ENCODE measurements at places on chromosomes 5 and 9.

- DNase-seq, result no peak
These were observed 9.2 kb downstream of the NADK2 start for GRCh38 chr5:36232533-36232932.

DNA sequence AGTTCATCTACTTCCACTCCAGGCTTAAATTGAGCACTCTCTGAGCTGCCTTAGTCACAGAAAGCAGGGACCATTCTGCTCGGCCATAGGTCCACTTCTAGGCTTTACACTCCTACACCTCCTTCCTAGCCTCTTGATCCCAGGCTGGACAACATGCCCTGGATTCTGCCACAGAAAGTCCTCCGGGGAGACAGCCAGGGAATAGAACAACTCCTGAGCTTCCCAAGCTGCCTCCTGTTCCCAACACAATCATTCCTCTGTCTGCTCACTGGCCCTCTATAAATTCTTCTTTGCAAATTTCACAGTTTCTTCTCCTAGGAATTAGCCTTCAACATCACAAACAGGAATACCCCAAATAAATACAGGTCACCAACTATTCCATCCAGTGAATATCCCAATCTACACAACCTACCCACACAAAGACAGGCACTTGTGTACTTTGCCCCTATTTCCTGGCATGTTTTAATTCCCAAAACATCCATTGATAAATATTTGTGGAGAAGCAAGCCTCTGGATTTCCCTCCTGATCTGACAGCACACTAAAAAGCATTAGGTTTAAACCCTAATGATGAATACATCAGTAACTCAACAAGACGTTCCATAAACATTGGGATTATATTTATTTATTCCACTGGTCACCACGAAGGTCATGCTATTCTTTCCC lies 125.5 kb downstream of the ENC1 start:
- no peak for DNase-seq

GRCh38 chr5:127038550-127038949 lies 8.2 kb upstream of the MARCHF3 start:
- DNase-seq, result no peak

GRCh38 chr9:108239696-108240321 lies 616.0 kb downstream of the ACTL7B start:
- no peak for DNase-seq

DNA sequence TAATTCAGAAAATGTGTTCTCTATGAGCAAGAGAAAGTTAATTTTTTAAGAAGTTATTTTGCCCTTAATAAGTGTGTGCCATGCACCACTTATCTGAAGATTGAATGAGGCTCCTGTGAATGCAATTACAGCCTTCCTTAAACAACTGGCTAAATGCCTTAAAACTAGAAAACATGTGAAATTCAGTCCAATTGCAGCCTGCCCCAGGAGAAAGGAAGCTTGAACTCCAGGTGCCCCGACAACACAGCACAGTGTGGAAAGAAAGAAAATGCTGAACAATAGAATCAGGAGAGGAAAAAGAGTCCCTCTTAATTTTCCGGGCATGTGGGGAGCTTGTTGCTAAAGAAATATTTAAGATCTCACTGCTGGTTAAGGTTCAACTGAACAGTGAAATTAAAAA lies 8.8 kb downstream of the LHFPL2 start:
- DNase-seq, result no peak

- DNase-seq, result no peak
These were observed 60.1 kb upstream of the ZNF608 start for GRCh38 chr5:124806373-124807077.

DNA sequence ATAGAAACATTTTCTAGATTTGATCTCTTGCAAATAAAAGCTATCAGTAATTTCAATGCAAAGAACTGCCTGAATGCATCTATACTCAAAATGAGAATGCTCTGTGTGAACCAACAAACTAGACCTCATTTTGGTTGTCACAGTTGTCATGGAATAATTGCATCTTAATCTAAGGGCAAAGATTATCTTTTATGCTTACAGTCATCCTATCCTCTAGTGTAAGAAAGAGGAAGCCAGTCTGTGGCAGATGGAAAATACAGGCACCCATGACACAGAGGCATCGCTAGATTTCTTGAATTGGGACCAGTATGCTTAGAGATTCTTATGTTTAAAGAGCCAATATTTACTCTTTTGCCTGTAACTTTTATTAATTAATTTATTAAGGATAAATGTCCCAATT lies 95.0 kb downstream of the MACIR start:
- no peak for DNase-seq

- DNase-seq, result no peak
These were observed 144.7 kb downstream of the OSTF1 start for GRCh38 chr9:75233011-75233410.

- DNase-seq, result no peak
These were observed 103.5 kb downstream of the GCNT1 start for GRCh38 chr9:76562511-76562911.

DNA sequence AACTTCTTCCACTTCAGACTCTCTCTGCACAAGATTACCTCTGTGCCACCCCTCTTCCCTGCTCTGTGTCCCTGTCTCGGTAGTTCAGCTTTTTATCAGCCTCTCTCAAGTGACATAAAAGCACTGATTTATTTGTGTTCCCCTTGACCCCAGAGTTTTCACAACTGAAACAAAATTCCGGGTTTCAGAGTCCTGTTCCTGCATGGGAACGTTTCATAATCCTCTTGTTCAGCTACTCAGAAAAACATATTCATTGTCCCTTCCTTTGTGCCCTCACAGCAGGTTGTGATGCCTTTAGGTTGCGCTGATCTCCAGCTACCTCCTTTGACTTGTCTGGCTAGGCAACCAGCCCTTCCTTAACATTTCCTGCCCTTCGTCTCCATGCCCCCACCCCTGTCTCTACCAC lies 13.7 kb upstream of the ITGA1 start:
- DNase-seq, result no peak

- DNase-seq, result no peak
These were observed 686.8 kb downstream of the KCTD16 start for GRCh38 chr5:144857454-144857853.

DNA sequence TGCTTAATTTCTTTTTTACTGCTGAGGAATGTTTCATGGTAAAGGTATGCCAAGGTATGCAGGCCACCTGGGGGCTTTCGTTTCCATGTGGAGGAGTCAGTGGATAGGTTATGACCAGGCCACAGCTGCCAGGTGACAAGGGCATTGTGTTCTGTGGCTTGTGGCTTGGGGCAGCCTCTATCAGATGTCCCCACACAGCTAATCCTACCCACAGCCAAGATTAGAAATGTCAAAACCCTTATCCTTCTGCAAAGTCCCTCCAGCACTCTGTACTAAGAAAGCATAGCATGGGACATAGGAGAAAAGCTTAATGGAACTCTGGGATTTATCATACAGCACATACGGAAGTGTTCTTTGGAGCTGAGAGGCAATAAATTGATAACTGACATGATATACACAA lies 171.2 kb upstream of the S1PR3 start:
- DNase-seq, result no peak

DNA sequence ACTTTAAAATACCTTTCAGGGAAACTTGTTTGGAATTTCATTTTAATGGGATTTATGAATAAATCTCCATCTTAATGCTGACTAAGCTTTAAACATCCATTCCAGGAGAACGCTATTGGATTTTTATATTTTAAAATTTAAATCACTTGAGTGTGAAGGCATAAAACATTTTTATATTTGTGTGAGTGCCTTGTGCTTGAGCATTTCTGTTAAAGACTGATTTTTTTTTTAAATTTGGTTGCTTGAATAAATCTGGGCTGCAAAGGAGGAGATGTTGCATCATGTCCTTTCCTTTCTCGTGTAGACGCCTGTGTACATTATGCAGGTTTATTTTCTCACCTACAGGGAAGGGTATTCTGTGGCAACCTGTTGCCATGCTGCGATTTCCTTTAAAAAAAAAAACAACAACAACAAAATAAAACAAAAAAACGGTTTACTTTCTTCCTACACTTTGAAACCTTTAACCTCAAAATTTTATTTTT lies 108.1 kb downstream of the ZNF462 start:
- no peak for DNase-seq

GRCh38 chr5:59193616-59194319 lies 610.9 kb downstream of the RAB3C start:
- DNase-seq, result no peak

- no peak for DNase-seq
These were observed 8.8 kb upstream of the SVEP1 start for GRCh38 chr9:110588296-110588695.

DNA sequence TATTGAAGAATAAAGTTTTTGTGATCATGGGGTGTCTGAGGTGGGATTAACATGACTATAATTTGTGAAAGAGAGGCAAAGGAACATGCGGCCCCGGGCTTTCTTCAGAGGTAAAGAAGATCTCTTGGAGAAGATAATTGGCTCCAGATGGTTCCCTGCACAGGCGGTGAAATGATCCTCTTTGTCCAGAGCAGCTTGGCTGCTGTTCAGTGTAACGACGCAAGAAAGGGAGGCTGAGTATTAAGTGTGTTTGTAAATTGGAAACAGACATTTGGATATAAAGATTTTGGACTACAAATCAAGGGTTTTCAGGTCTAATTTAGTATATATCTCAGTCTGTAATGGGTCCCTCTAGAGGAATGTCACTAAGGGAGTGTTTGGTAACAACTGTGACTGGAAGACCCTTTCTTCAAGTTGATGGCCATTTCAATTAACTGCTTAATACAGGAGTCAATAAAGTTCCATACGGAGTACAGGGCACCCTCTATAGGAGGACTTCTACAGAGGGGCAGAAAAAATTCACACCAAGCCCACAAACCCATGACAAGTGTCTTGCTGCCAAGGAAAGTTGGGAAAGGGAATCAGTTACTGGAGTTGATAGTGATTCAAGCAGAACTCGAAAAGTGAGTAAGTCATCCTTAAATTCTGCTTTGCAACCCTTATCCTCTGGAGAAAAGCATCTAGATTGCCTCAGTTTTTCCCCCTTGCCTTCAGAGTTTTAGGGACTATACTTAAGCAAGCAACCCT lies 4.1 kb downstream of the EQTN start:
- DNase-seq, result no peak

DNA sequence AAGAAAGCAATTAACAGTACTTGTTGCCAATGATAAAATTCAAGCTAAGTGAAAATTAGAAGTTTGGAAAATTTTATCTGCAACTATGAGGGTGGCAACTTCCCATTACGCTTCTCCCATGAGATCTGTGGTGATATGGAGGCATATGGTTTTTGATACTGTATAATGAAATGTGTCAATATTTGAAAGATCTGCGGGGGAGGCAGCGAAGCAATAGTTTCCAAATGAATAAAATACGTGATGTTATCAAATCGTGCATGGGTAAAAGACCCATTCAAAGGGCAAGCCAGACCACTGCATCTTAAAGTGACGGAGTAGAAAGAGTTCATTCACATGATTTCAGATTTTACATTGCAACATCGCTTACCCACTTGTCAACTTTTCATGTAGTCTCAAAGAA lies 20.9 kb upstream of the BOD1 start:
- no peak for DNase-seq

GRCh38 chr5:138594305-138595058 lies 19.3 kb upstream of the HSPA9 start:
- no peak for DNase-seq

DNA sequence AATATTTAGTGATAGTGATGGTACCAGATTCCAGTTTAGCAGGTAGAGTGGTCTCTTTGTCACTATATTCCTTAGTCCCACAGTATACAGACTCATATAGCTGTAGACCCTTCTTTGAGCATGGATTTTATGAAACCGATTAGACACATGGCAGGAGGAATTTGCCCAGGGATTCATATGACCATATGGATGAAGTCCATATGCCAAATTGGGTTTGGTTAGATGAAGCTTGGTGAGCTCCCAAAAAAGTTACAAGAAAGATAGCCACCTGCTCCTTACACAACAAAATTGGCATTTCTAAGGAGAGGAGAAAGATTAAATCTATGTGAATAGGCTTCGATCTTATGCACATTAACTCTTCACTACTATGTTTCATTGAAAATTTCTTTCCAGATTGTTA lies 211.4 kb downstream of the CWC27 start:
- no peak for DNase-seq

DNA sequence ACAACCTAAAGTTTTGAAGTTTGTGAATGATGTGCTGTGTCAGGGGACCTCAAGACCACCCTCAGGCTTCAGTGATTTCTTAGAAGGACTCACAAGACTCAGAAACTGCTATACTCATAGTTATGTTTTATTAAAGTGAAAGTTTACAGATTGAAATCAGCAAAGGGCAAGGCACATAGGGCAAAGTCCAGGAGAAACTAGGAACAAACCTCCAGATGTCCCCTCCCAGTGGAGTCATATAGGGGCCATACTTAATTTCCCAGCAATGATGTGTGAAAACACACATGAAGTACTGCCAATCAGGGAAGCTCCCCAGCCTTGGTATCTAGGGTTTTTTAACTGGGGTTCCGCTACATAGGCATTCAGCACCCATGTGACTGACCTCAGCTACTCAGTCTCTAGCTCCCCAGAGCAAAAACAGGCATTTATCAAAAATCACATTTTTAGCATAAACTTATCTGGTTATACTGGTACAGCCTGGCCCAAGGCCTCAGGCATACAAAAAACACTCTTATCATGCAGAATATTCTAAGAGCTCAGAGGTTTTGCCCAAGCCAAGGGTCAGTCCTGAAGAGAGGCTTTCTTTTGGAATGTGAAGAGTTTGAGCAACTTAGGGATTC lies 74.7 kb upstream of the ANKRD55 start:
- DNase-seq, result no peak

DNA sequence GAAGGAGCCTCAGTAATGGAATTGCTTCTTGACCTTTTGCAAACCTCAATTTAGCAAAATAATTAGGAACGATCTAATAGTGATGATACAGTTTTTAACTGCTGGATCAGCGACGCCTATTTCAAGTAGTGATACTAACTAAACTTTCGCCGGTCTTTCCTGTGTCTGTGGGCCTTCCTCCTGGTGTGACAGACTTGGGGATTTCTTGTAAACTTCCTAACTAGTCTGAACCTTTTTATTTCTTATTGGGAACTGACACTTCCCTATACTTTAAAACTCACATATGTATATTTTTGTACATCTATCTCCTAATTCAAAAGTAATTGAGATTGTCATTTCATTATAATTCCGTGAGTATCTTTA lies 15.2 kb downstream of the ITGA1 start:
- no peak for DNase-seq

GRCh38 chr5:77230727-77231470 lies 20.4 kb downstream of the PDE8B start:
- no peak for DNase-seq

- DNase-seq, result no peak
These were observed 26.0 kb downstream of the GARNL3 start for GRCh38 chr9:127290561-127291065.

- no peak for DNase-seq
These were observed 51.1 kb downstream of the C9orf152 start for GRCh38 chr9:110156902-110157301.

- DNase-seq, result no peak
These were observed 1.0 kb upstream of the TPM2 start for GRCh38 chr9:35690614-35691333.

GRCh38 chr9:93652604-93653592 lies 76.5 kb downstream of the PHF2 start:
- DNase-seq, result no peak

- DNase-seq, result no peak
These were observed 55.1 kb upstream of the ZNF608 start for GRCh38 chr5:124801551-124801950.

Data from stimulated activated CD4-positive, alpha-beta T cell treated with anti-CD3 and anti-CD28 coated beads, Interleukin-15, amount 100 ng/mL, for 1 hour (primary cell).